CD4-positive, alpha-beta T cell treated with Interleukin-2 at 100 ng/mL for 4 hours (primary cell): ENCODE measurements at places on chromosomes 2 and 18.

DNA sequence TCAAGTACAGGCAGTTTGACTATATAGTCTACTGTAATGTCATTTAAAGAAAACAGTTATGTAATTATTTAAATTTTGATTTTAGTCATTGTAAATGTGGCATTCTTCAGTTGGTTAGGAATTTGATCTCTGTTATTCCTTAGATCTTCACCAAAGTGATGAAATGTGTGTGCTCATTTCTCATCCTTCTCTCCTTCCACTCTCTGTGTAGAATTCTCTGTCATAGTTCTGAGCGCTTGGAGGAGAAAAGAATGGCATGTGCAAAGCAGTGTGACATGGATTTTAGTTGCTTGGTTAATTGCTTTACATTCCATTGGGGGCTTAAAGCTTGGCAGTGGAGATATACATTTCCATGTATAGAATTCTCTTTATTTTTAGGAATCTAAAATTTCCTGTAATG, 14.8 kb downstream of the PIK3C3 start:
- DNase-seq, result no peak

DNA sequence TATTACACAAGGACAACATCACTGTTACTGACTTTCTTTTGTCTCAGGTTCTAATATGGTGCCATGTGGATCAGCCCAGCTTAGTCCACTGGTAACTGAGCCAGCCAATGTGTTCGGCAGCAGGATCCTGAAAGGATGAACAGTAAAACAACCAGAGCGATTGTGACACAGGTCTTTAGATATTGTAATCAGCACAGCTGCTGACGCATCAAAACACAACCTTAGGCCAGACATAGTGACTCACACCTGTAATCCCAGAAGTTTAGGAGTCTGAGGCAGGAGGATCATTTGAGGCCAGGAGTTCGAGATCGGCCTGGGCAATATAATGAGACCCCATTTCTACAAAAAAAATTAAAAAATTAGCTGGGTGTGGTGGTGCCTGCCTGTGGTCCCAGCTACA, 183.4 kb upstream of the CDH20 start:
- no peak for DNase-seq

DNA sequence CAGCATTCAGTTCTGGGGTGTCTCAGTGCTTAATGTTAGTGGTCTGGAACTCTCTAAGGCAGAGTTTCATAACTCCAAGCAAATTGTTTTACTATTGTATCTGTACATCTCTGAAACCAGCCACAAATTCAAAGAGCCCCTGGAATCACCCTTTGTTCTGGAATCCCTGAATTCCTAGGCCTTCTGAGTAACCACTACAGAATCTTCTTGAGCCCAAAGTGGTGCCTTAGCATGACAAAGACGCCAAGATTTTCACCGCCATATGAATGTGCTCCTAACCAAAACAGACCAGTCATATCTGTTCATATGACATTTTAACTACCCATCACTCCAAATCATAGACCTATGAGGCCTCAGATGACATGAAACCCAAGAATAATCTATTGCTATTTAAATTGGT, 668.1 kb downstream of the EPHA4 start:
- DNase-seq, result no peak

- no peak for DNase-seq
Observed at GRCh38 chr2:215218587-215219577, 80.5 kb upstream of the ABCA12 start.

DNA sequence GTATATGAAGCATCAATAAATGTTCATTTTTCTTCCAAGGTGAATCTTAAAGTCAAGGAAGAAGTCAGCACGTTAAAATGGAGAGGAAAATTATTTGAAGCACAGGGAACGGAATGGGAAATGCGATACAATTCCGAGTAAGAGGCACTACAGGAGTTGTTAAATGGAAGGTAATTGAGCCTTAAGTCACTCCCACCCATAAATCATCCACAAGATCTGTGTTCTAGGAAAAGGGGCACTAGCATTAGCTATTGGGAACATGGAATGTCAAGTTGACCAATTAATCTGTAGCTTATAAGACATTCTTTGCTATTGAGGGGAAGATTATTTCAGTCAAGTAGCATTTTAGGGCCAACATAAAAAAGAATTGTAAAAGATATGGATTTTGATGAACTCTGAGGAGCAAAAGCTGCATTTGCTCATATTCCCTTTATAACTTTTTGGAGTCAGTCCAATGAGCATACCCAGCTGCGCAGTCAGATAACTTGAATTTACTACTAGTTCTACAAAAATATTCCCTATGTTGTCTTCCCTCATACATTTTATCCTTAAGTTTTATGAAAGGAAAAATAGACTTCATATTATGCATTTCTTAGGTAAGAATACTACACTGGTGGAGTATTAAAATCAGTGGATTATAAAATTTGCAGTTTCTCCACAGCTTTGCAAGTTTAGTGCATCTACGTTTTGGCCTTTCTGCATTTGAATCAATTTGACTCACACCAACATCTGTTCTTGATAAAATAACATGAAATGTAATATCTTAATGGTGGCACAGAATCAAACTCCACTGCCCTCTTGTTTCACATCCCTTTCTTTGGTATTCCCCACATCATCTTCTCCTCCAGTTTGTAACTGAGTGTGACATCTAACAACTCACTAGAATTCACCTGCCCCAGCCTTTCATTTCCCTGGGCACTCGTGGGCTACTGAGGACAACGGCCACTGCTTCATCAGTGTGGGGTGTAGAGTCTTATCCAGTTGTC, 95.6 kb downstream of the SP3 start:
- DNase-seq, result no peak

DNA sequence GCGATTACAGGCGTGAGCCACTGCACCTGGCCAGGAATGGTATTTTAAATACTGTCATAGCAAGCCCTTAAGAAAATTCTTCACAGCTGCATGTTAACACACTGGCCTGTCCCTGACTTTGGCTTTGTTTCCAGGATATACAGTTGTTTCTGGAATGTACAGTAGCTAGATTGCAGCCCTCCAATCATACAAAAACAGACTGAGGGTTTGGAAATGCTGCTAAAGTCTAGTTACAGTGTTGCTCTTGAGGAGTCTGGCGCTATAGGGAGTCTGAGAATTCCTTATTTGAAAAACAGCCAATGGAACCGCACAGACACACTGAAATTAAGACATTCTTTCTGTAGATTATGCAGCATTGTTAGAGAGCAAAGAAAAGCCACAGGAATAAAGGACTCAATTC, 37.7 kb downstream of the STON1 start:
- DNase-seq, result no peak

- no peak for DNase-seq
Observed at GRCh38 chr2:71889759-71890684, 257.6 kb downstream of the CYP26B1 start.

DNA sequence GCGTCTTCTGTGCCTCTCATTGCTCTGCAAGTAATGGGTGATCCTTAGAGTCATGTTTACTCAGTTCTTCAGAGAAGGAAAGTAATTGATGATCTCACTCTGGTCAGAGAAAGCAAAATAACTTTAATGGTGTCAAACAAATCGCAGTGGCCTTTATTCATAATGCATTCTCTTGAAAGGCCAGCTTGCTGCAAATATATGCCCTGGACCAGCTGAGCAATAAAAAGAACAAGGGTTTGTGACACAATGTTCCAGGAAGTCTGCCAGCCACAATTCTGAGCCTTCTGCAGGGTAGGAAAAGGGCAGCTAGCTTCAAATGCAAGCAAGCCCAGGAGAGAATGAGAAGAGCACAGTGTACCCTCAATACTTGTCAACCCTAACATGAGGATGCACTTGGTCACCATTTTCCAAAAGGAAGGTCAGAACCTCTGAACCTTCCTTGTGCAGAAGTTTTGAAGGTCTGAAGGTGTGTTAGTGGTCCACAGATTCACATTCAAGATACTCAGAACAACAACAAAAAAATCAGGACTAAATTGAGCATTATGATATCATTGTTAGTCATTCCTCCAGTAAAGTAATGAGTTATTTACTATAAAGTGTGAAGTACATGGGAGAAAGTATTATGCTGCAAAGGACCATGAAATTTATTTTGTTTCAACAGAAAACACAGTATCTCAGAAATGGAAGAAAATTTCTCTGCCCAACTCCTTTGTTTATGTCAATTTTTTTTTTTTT, 355.6 kb downstream of the PAX3 start:
- DNase-seq, result no peak

- no peak for DNase-seq
Observed at GRCh38 chr2:176832086-176832485, 380.5 kb upstream of the HNRNPA3 start.

DNA sequence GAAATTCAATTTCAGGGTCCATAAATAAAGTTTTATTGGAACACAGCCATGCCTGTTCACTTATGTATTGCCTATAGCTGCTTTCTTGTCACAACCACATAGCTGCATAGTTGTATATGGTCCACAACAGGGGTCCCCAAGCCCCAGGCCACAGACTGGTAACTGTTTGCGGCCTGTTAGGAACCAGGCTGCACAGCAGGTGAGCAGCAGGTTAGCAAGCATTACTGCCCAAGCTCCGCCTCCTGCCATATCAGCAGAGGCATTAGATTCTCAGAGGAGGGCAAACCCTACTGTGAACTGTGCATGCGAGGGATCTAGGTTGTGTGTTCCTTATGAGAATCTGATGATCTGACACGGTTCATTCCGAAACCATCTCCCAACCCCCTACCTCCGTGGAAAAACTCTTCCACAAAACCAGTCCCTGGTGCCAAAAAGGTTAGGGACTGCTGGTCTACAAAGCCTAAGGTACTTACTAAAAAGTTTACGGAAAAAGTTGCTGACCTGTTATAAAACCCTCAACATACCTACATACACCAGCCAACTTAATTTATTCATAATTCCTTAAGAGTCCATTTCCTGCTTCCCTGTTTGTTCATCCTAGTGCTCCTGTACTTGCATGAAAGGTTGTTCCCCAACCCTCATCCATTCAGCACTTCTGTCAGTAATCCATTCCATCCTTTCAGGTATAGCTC, 40.1 kb downstream of the NDUFAF7 start:
- no peak for DNase-seq

GRCh38 chr2:70085711-70086277, 1.5 kb upstream of the PCBP1 start:
- DNase-seq, result peak; percentile 37

DNA sequence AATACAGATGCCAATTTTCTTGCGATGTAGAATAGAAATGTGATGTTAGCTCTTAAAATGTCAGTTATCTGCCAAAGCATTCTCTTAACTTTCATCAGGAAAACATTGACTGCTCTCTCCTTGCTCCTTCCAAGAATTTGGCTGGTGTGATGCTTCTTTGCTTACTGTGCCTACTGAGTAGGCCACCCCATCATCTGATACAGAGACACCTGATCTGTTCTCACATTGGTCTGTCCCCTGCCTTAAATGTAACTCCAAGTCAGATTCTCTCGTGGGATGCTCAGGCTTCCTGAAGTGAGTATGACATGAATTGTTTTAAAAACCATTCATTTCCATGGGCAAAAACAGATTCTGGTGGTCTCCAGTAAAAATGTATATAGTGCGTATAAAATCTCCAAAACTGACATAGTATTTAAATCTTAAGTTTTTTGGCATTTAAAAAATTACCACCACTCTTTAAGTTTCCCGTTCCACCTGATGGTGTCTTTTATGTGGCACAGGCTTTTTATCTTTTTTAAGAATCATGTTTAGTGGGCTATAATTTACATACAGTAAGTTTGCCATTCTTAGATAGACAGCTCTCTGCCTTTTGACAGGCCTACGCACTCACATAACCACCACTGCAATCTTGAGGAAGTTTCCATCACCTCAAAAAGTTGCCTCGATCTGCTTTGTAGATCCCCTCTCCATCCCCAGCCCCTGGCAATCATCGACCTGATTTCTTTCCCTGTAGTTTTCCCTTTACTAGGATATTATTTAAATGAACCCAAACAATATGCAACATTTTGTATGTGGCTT, 36.6 kb downstream of the UBE2F start:
- peak; percentile 8 for DNase-seq

DNA sequence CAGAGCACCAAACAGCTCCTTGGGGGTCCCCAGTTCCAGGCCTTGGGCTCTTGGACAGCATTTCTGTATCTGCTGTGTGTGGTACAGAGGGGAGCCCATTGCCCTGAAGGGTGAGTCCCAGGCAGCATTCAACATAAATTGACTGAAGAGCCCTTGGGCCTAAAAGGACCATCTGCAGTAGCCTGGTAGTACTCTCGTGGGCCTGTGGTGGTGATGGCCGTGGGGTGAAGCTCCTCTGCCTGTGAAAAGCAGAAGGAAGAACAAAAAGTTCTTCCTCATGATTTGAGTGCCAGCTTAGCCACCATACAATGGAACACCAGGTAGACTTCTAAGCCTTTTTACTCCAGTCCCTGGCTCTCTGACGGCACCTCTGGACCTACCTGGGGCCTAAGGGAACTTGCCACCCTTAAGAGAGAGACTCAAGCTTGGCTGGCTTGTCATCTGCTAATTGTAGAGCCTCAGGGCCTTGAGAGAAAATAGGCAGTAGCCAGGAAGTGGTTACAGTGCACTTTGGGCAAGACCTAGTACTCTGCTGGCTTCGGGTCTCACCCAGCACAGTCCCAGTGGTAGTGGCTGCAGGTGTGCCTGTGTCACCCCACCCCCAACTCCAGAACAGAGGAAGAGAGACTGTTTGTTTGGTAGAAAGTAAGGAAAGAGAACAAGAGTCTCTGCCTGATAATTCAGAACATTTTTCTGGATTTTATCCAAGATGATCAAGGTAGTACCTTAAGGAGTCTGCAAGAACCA, 84.6 kb upstream of the CERS6 start:
- no peak for DNase-seq

DNA sequence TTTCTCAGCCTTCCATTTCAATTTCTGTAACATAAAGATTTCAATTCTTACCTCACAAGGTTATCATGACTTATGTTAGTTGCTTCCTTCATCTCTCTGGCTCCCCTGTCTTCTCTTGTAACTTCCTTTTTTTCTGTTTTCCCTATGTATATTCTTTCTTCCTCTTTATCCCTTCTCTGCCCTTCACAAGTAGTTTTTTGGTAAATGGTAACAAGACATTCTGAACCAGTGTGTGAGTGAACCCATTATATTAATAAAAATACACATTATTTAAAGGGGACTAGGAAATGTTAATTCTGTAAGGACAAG, 8.4 kb downstream of the ACSL3 start:
- no peak for DNase-seq

- no peak for DNase-seq
Observed at GRCh38 chr2:159562248-159562647, 54.1 kb downstream of the BAZ2B start.

DNA sequence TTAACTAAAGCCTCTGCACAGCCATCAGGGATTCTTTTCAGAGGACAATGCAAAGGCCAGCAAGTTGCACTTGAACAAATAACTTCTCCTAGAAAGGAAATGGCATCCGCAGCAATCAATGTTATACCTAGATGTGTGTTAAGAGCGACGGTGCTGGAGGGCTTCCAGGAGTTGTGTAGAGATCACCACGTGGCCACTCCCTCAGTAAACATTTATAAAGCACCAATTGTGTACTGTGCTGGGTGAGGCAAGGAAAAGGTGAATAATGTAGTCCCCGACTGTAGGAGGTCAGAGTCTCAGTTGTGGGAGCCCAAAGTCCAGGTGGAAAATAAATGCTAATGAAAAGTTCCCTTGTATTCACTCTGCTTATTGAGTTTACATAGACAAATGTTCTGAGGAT, 135.0 kb downstream of the ALK start:
- no peak for DNase-seq
